Lung microvascular endothelial cell (primary cell): ENCODE measurements at places on chromosomes 6 and 20.

DNA sequence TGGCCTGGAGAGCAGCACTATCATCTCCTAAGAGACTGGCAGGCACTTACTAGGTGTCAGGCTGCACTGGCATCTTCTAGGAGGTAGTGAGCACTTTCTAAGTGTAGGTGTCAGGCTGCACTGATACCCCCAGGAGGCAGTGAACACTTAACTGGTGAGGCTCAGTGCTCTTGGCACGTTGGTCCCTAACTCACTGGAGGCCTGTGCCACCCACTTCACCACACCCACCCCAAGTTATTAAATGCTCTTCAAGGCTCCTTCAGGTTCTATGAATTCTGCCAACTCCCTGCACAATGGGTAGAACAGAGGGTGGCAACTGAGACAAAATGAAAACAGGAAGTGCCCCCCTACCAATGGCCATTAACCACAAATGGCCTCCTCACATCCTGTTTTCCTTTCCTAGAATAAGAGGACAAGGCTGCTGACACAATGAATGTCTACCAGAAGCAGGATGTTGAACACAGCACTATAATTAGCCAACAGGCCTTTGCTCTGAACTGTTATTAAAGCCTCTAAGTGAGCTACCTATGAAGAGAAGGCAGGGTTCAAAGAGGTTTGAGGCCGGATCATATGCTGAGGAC is 29.4 kb downstream of the NCOA5 start:
- DNase-seq, result peak; percentile 53

- no peak for DNase-seq
These were observed 132.4 kb downstream of the DTNBP1 start for GRCh38 chr6:15530411-15530810.

GRCh38 chr20:39136798-39137197 is 174.7 kb downstream of the DHX35 start:
- no peak for DNase-seq

GRCh38 chr6:1475174-1475573 is 85.8 kb downstream of the FOXF2 start:
- DNase-seq, result no peak

GRCh38 chr20:58875541-58876134 is 23.1 kb downstream of the GNAS start:
- DNase-seq, result peak; percentile 28

GRCh38 chr20:24783631-24784492 is 165.2 kb upstream of the CST7 start:
- DNase-seq, result no peak

DNA sequence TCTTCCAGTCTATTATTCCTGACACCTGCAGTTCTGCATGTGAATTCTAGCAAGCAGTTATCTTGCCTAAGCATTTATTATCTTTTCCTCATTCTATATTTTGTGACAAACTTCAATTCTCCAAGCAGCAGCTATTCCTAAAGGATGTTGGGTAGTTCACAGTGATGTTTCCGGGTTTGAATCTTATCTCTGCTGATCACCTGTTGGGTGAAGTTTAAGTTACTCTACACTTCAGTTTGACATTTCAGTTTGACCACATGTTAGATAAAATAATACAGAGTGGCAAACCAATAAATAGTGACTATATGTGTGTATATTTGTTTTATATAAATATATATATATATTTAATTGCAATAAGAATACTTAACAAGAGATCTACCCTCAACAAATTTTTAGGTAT is 168.6 kb downstream of the ADGRG6 start:
- no peak for DNase-seq

GRCh38 chr6:119077643-119078375 is 655 bp downstream of the FAM184A start:
- peak; percentile 14 for DNase-seq

- no peak for DNase-seq
These were observed 70.8 kb upstream of the SLC22A23 start for GRCh38 chr6:3527651-3527977.

DNA sequence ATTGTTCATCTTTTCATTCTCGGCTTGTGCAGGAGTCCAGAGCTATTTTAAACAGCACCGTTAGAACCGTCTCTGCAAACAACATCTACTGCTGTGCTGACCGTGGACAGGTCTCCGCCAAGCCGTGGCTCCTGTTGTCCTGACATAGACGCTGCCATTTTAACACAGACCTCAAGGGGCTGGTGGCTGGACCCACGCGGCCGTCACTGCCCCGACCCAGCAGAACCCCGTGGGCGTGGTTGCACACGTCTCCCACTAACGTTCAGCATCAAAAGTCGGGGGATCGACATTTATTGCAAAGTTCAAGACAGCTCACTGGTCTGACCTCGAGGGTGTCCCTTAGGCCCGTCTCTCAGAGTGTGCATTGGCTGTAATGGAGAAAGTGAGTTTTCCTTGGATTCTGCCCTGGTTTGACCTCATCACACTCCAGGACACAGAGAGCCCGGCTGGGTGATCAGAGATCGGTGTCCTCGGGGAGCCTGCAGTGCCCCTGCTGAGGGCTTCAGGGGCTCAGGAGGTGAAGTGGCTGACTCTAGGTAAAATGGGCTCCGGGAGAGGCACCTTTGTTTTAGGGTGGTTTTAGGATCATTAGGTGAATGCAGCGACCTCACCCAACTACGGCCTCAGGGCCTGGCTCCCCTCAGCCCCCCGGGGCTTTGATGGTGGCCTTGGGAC is 363.2 kb downstream of the THBS2 start:
- DNase-seq, result no peak

- no peak for DNase-seq
These were observed 167.4 kb downstream of the CDC5L start for GRCh38 chr6:44554861-44555260.

DNA sequence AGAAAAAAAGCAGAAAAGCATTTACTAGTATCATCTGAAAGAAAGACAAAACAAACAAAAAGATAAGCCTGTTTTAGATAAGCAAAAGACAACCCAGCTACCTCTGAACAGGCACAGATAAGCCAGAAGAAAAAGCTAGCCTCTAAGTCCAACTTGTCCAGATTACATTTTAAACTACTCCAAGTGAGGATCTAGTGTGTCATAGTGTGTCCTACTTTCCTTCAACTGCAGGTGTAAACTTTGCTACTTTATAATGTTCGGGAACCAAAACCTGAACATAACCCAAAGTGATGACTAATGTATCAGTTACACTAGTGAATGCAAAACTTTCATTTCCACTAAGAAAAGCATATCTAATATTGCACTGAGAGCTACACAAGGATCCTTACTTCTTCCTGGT is 19.5 kb downstream of the ADNP start:
- no peak for DNase-seq

GRCh38 chr6:4647414-4648365 is 128.5 kb upstream of the CDYL start:
- DNase-seq, result peak; percentile 87

- DNase-seq, result no peak
These were observed 441.0 kb downstream of the KIF16B start for GRCh38 chr20:16132036-16132798.

DNA sequence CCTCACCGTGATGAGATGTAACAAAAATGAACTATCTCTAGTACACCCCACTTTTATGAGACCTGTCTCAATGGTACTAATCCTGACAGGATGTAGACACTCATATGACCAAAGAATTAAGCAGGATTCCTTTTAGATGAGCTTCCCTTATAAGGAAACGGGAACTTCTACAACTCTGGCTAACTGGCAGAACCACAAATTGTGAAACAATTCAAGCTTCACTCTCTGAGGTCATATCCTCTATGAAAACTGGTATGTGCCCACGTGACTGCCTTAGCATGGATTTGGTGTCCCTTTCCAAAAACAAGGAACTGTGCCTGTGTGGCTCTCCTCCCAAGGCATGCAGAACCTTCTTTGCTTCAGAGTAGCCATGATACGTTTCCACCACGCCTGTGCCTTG is 14.1 kb upstream of the CPNE5 start:
- peak; percentile 57 for DNase-seq

DNA sequence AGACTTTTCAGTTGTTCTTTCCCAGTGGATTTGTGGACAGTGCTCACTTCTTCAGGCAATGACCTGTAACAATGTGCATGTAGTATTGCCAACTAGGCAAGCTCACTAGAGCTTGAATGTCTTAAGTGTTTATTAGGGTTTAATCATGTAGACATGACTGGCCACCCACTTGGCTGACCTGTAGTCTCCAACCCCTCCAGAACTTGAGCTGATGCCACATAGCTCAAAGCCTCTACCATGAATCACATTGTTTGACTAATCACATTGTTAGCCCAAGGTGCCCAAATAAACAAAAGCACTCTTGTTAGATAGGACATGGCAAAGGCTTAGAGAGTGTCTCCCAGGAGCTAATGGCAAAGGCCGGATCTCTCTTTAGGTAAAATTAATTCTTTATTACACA is 272.7 kb downstream of the GRIK2 start:
- no peak for DNase-seq

GRCh38 chr6:20642441-20642840 is 108.2 kb downstream of the CDKAL1 start:
- DNase-seq, result no peak

DNA sequence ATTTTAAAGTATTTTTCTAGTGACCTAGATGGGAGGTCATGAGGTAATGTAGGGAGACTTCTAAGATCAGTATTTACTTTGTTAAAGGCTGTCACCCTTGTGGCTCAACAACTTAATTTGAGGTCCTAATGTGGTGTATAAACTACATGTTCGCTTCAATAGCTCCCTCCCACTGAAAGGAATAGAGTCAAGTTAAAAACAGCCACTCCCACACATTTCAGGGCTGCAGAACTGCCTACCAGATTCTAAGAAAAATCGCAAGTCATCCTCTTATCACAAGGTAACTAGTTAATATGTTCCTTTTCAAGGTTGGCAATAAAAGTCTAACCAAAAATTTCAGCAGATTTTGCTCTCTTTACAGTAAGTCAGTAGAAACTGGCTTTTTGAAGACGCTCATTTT is 15.1 kb downstream of the GSTA1 start:
- no peak for DNase-seq

DNA sequence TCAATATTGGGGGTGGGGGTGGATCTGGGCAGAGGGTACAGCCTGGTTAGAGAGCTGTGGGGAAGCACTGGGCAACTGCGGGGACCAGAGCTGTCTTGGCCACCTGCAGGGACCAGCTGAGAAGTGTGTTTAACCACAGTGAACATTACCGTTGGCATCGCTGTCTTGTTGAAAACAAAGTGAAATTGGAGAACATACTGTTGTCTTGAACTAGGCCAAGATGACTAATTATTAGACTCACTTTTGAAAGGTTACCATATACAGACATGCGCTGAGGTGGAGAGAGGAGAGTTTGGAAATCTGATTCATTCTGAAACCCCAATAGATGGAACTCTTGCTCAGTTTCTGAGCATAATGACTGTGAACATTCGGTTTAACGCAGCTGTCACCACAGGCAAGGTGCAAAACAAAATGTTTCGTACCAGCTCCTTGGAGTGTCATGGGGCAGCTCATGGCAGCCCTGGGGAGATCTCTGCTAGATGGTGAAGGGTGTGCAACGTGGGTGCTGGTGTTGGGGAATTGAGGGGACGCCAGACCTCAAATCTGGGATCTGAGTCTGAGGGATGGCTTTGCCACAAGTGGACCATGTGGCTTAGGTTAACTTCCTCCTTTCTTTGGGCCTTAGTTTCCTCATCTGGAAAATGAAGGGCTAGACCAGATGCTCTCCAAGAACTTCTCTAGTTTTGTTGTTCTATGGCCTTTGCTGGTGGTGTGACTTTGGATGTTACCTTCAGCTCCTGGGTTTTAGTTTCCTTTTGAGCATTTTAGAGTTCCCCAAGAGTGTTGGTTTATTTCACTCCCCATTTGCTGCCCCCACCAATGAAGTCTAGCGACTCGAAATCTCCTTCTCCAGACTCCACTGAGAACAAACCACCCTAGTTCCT is 24.6 kb upstream of the GTSF1L start:
- DNase-seq, result peak; percentile 78

DNA sequence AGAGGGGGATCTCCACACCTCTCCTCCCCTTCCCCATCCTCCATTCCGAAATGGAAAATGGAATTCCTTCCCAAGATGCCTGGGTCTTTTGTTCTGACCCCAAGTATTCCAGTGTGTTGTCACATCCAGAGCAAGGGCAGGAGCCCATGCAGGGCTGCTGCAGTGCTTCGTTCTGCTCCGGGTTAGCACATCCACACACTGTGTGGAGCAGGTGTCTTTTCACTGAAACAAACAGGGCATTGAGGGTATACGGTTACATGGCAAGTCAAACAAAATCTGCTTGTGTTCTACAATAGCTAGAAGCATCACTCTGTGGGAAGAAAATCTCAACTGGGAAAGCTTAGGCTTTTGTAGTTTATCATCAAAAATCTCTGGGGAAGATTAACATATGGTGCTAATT is 56.9 kb downstream of the LYRM2 start:
- DNase-seq, result no peak

DNA sequence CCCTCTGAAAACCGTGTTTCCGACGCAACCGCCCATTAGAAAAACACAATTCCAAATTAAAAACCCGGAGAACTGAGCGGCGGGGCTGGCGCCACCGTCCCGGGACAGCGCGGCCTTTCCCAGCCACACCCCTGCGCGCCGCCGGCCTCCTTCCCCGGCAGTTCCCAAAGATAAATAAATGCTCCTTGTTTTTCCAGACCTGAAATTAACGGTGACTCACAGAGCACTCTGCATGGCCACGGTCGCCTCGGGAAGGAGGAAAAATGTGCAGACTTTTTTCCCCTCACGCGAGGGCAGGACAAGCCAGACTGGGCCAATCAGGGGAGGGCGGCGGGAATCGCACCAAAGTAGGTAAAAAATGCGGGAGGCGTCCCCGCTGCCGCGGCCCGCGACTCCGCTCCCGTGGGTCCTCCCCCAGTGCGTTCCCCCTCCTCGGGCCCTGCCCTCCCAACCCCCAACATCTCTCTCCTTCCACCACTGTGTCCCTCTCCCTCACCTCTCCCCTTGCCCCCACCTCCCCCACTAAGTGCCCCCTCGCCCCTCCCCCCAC is 828 bp upstream of the DSTN start:
- peak; percentile 98 for DNase-seq

GRCh38 chr6:68729377-68729903 is 94.4 kb downstream of the ADGRB3 start:
- no peak for DNase-seq

DNA sequence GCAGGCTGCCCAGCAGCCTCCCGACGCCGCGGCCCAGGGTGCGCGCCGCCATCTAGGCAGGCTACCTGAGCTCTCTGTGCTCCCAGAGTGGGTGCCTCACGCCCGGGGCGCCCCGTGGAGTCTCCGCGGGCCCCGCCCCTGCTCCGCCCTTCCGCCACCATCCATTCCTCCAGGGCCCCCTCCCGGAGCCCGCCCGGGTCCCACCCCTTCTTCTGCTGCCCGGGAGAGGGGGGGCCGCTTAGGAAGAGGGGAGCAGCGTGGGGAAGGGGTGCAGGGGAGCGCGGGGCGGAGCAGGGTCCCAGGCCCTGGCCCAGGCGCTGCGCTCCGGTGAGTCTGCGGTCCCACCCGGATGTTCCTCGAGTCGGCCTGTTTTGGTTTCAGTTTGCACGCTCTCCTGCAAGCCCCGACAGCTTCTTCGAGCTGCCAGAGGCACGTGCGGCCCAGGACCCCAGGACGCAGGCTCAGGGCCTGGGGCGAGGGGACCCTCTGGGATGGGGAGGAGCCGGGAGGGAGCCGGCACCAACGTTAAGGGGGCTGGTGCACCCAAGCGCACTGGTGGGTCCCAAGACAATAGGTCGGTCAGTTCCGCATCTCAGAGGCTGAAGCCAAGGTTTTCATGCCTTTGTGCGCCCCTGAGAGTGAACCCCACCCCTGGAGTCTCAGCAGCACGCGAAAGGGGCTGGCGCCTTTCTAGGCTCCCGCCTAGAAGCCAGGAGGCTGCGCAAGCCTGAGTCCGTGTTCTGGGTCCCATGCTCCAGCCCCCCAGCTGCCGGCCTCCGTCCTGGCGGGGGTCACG is at the start of gene ACSS1:
ACSS1 (minus strand) TSS at position 89 of the 796 bp plus-strand sequence; CDS start at position 52, 37 bp downstream.
- DNase-seq, result peak; percentile 52
